Osteoblast (primary cell): ENCODE measurements at places on chromosomes 16 and 17.

DNA sequence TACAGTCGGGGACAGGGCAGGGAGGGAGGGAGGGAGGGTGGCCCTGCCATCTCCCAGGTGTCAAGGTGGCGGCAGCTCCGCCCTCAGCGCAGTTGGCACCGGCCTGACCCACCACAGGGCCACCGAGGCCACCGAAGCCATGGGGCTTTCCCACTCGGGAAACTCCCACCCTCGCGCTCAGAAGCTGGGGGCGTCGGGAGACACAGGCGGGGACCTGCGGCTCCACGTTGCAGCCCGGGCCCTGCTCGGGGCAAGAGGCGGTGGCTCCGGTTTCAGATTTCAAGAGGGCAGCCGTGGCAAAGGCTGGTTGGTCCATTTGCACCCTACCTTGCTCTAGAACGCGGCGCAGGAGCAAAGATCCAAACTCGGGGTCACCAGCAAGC lies 544 bp downstream of the CYB561 start:
- DNase-seq, result peak; percentile 92

GRCh38 chr16:67393788-67394154 lies 473 bp upstream of the TPPP3 start:
- DNase-seq, result no peak

DNA sequence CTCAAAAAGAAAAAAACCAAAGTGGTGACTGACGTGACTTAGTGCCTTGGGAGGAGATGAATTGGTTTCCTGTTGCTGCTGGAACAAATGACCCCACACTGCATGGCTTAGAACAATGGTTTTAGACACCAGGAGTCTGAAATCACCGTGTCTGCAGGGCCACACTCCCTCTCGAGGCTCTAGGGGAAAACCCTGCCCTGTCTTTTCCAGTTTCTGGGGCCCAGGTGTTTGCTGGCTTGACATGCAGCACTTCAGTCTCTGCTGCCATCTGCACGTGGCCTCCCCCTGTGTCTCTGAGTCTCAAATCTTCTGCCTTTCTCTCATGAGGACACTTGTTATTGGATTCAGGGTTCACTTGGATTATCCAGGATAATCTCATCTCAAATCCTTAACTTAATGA lies 323.8 kb upstream of the TNRC6C start:
- no peak for DNase-seq

DNA sequence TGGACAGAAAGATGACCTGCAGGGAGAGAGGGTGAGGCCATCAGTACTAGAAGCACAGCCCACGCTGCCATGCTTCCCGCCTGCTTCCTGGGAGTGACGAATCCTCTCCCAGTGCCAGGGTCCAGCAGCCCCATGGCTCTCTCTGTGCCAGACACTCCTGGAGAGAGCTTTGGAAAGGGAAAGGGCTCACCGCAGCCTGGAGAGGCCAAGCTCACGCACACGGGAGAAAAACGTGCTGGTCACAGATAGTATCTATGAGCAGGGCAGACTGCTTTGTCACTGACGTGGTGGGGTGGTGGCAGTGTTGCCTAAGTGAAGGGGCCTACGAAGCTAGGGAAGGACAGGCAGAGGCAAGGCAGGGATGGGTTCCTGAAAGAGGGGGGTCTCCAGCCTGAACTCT lies 5.4 kb downstream of the WBP2 start:
- DNase-seq, result peak; percentile 26

DNA sequence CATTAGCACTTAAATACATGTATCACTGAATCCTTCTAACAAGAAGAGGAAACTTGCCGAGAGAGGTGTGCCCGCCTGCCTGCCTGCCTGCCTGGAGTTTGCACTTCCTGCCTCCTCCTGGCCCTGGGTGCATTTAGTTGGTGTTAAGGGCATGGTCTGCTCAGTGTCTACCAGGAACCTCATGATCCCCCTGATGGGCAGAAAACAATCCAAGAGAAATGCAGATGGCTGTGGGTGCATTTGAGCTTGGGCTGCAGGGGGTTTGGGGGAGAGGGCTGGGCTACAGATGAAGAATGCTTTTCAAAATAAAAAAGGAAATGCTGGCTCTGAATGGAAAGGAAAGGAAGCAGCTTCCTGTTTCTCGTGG lies 10.1 kb downstream of the KSR1 start:
- DNase-seq, result no peak
